ENCODE measurements at places on chromosomes 4 and X.

GRCh38 chrX:55452833-55453124 lies 852 bp downstream of the MAGEH1 start:
- DNase-seq, result no peak

DNA sequence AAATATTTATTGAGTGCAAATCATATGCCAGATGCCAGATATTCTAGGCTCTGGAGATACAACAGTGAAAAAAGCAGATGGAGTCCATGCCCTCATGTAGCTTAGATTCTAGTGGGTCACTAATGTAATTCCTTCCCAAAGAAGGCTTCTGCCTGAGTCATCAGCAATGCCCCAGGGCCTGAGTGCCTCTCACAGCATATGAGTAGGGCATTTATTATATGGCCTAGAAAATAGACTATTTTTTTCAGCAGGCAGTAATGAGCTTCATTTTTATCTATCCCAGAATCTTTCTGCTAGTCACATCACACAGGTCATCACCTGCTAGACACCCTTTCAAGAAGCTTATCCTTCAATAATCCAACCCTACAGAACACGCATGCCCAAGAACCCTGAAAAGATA lies 22.3 kb downstream of the TMEM31 start:
- DNase-seq, result no peak

GRCh38 chr4:84531689-84532088 lies 32.6 kb upstream of the NKX6-1 start:
- no peak for DNase-seq

DNA sequence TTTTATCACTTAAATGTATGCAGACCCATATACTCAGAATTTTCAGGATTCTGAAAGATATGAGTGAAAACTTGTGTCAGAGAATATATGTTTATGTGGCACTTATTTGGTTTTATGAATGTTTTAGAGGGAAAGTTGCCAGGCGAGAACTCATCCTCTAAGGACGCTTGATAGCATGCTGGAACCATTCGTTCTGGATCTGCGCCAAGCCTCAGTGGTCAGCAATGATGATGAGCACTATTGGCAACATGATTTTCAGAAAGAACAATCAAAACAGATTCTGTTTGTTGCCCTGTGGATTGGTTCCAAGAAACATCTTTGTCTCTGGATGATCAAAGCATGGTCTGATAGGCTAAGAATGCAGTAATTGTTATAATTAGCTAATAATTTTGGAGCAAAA lies 32.1 kb upstream of the RAPGEF2 start:
- DNase-seq, result no peak

GRCh38 chr4:101037249-101037648 lies 310.1 kb downstream of the PPP3CA start:
- no peak for DNase-seq

DNA sequence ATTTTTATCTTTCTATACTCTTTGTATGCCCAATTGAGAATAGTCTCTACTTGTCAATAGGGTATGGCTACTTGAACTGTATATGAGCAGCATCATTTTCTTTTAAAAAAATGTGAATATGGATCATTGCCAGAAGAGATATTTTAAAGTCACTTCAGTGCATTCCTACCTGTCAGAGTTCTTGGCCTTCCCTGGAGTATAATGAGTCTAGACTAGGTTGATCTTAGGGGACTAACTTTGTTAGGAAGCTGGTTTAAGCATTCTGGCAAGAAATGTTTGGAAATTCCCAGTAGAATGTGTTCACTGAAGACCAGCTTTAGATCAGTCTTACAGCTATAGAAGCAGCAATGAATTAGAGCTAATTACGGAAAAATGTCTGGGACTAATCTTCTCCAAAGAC lies 178.2 kb downstream of the FAT4 start:
- DNase-seq, result no peak

DNA sequence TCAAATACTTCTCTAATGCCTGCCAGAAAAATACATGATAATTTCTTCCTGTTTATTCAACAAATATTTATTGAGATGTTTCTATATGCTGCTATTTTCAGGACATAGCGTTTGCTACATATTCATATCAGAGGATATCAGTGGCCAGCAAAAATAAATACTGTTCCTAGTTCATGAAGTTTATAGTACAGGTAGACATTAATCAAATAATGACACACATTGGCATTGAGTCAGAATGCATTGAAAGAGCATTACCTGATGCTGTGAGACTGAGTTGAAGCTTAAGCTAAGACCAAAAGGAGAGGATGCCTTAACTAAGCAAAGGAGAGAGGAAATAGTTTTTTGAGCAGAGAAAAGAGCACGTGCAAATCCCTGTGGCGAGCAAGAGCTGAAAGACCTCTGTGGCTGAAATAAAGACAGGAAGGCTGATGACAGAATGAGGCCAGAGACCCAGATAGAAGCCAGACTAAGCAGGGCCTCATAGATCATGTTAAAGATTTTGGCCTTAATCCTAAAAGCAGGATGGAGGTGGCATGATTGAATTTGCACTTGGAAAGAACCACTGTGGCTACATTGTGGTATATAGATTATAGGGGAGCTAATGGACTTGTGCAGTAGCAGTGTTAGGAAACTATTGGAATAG lies 36.2 kb downstream of the FAM241A start:
- DNase-seq, result no peak

- no peak for DNase-seq
These were observed 3.2 kb downstream of the SPON2 start for GRCh38 chr4:1169171-1169671.

DNA sequence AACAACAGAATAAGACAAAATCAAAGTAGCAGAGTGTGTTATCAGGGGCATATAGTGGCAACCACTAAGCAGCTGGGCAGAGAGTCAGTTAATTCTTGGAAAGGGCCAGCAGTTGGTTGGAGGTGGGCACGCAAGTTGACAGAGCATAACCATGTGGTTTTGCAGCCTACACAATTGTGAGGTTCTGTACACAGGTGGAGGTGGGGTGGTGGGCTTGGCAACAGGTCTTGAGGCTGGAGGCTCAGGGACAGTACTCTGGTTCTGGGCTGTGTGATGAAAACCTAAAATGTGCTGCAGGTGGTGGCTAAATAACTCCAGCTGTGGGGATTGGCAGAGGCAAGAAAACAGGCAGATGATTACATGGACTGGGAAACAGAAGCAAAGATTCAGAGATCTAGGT lies 1112.7 kb downstream of the PDHA2 start:
- no peak for DNase-seq

DNA sequence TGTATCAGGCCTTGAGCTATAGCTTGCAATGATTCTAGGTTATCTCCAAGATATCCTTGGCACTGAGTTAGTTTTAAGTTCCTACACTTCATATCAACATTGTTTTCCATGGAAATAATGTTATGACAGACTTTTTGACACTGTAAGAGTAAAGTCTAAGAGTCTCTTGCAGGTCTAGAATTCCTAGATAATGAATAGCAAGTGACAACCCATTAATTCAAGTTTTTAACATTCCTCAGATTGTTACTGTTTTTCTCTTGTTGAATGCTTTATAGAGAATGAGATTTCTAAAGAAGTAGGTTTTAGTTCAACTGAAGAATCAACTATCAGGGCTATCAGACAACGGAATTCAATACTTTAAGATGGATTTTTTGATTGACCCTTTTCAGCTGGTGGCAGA lies 276.1 kb downstream of the PPP3CA start:
- no peak for DNase-seq

DNA sequence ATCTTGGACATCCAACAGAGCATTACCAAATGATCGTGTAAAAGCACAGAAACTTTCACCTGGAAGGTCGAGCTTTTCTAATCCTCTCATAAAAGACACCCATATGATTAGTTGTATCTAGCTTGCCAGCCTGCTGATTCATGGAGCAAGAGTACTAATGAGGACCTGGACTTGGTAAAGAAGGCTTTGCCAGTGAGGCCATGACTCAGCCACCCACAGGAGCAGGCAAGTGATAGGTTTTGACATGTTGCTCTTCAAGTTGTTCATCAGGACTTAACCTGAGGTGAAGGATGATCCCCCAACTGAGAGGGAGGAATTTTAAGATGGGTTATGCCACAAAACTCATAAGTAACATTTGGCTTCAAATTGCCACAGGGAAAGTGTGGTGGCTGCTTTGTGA lies 24.7 kb upstream of the EPGN start:
- no peak for DNase-seq

GRCh38 chr4:82499738-82500434 lies 61.9 kb downstream of the TMEM150C start:
- DNase-seq, result no peak

- DNase-seq, result no peak
These were observed 128.9 kb upstream of the LIMCH1 start for GRCh38 chr4:41408859-41409593.

- no peak for DNase-seq
These were observed 681 bp downstream of the EXOC1 start for GRCh38 chr4:55854129-55854528.

GRCh38 chr4:151517896-151518295 lies 108.9 kb downstream of the FHIP1A start:
- no peak for DNase-seq

- no peak for DNase-seq
These were observed 77.9 kb upstream of the SLC7A11 start for GRCh38 chr4:138320030-138320429.

DNA sequence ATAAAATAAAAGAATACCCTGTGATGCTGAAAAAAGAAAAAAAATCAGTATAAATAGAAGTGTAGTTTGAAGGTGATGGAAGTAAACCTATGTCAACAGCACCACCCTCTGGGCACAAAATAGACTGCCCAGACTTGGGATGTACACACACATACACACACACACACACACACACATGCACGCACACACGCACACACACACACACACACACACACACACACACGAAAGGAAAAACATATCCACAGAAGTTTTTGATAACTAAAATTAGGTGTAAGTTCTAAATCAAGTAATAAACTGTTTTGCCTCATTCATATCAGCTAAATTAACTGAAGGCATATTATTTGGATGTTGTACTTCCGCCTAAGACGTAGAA lies 40.5 kb downstream of the ANXA5 start:
- no peak for DNase-seq

- DNase-seq, result no peak
These were observed 2308.1 kb upstream of the AGA start for GRCh38 chr4:179750374-179750773.

DNA sequence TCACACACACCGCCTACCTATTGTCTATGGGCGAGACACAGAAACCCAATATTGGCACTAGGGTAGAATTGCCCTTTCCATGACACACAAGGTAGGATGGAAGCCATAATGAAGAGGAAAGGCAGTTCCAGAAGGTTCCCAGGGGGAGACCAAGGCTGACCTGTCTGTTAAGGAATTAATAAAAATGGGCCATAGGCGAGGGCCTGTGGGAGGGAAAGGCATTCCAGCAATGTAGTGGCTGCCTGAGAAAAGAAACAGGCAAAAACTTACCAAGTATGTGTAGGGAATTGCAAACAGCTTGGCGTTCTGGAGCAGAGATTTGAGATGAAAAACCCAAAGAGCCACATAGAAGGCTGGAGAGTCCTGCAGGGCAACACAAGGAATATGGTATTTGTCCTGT lies 19.1 kb downstream of the MAGED2 start:
- DNase-seq, result no peak

DNA sequence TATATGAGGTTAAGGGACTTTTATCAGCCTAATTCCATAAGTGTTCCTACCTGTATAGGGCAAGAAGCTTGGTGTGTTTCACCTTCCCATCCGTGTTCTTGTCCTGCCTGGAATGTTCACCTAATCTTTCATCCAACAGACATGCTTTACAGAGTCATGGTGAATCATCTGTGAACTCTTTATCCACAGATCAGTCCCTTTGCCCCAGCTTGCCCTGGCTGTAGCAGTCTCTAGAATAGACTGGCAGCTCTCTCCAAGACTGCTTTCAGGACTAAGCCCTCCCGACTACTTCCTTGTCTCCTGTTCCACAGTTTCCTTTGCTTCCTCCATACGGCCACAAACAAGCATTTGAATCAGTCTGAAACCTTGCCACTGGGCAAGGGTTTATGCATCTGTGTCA lies 177.9 kb upstream of the IL15 start:
- DNase-seq, result no peak

GRCh38 chr4:91373546-91373945 lies 930.2 kb upstream of the GRID2 start:
- no peak for DNase-seq

DNA sequence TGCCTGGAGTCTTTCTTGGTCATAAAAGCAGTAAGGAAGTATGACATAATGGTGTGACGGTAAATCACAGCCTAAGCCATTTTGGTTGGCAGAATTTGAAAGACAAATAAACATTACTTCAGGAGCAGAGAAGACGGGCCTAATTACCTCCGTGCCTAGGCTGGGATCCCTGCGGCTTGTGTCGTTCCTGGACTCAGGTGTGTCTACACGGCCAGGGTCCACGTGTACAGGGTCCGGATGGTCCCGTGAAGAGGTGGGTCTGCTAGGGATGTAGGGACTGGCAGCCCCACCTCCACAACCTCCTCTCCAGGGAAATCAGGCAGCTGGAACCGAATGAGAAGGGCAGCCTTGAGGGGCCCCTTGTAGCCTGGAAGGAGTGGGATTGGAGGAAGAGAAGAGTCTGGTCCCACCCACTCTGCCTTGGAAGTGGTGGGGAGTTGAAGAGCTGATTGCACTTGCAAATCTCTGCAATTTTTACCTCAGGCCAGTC lies 55.4 kb upstream of the PLAC1 start:
- DNase-seq, result no peak

- no peak for DNase-seq
These were observed 3.5 kb upstream of the NKX1-1 start for GRCh38 chr4:1409491-1410425.

DNA sequence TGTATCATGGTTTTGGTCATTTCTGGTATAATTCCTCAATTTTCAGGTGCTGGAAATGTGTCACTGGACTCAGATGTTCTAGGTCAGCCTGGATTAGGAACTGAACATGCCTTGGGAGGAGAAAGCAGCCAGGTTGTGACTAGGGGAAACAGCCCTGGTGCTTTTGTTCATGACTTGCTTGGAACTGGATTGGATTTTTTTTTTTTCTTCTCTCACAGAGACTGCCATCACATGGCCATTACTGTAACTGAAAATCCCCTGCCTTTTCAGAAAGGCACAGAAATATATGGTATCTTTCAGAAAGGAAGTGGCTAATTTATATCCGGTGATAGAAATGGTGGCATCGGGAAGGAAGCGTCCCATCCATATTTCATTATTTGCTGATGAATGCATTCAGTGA lies 34.6 kb downstream of the SEPTIN11 start:
- no peak for DNase-seq

DNA sequence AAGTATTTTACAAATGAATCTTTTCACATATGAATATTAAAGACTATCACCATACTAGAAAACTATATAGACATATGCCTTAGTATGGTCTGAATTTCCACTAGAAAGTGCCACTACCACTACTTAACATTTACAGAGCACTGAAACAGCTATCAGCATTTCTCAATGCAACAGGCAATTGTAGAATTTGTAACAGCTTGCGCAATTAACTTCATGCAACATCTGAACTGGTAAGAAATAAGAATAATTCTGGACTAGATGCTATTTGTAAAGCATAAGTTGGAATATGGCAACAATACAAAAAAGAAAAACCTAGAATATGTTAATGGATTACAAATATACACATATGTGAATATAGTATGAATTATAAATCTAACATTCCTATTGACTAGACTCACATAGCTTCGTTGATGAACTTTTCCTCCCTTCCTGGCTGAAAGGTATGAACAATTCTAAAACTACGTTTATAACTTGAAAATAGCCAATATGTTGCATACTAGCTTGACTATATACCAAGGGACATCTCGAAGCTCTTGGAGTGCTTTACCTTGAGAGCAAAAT lies 82.0 kb downstream of the ATP8A1 start:
- DNase-seq, result no peak

All from stimulated activated CD8-positive, alpha-beta memory T cell treated with anti-CD3 and anti-CD28 coated beads, Interleukin-4, amount 100 ng/mL, for 1 hour (primary cell).